ENCODE measurements at places on chromosomes 5 and 9.

- DNase-seq, result no peak
Measured at GRCh38 chr5:15012061-15012460, 140.5 kb upstream of the ANKH start.

GRCh38 chr5:173883347-173883924 lies 4.7 kb upstream of the CPEB4 start:
- no peak for DNase-seq

DNA sequence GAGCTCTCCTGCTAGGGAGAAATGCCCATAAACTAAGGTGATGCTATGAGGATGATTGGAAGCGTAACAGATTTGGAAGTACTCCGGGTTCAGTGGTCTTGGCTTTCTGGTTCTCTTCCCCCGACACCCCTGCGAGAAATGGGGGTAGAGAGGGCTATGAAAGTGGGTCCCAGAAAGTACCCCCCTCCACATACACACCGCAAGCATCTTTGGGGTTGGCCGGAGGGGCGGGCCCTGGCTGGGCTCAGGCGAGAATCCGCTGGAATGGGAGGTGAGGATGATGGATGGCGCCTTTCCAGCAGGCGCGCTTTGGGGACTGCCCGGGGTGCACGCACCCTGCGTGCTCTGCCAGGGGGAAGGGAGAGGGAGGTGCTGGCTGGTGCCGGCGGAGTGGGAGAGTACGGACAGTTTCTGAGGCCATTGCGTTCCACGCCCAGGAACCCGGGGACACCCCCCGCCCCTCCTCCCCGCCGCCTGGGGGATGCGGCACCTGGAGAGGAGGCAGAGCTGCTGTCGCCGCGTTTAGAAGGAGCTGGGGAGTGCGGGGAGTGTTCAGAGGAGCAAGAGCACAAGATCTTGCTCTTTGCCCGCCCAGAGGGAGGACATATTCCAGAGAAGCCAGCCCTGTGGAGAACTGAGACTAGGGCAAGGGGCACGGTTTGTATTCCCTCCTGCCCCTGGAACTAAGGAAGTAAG lies 1.9 kb downstream of the PCSK5 start:
- DNase-seq, result no peak

GRCh38 chr9:38180656-38181055 lies 111.6 kb upstream of the SHB start:
- no peak for DNase-seq

DNA sequence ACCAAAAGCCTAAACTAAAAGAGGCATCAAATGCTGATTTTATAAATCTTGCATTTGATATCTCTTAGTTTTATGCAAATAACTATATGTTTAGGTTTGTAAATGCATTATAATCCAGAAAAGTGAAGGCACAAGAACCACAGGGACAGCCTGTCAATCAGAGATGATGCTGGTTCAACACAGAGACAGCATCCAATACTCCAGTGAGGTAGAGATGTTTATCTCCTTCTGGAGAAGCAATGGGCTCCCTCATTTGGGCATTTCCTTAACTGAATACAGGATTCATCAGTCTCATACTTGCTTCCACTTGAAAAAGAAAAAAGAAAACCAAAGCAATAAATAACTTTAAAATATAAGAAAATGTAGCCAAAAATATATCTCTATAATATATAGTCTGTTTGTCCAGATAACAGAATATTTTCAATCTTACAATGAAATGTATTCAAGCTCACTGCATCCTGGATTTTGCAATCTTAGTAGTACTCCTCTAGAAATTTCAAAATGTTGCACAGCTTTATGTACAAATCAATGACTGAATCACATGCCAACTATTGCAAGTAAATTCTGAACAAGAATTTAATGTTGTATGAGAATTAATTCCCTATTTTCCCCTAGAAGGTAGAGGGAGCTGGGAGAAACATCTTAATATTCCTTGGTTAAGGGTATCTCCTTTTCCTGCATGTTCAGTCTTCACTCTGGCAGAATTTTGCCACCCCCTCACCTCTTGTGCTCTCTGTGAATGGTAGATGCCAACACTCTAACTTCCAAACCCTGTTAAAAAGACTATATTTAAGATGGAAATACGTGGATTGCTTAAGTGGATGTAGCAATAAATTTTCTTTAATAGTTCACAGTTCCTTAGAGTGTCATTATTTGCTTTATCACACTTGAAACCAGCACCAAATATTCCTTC lies 191.1 kb upstream of the GAS1 start:
- no peak for DNase-seq
